ENCODE measurements at places on chromosomes 13 and 19.
A peak's percentile ranks its signal among the peaks of the same experiment; 100 is the strongest.

GRCh38 chr13:96003304-96003703 is 49.9 kb downstream of the UGGT2 start:
- DNase-seq, result peak; percentile 3

DNA sequence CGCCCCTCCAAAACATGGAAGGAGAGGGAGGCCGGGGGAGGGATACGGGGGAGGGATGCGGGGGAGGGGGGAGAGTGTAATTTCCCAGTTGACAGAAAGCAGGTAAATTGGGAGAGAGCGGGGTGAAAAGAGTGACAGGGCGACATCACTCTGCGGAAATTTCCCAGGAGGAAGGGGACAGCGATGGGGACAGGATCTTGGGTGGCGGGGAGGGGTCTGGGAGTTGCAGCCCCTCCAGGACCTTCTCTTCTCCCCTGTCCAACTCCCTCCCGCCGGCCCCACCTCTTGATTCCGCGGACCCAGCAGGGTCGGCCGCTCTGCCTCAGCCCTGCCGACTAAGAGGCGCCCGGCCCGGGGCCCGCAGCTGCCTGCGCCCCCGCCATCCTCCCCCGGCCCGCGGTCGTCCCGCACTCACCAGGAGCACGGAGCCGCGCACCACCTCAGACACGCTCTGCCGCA is 108.0 kb upstream of the DOCK9 start:
- no peak for DNase-seq

DNA sequence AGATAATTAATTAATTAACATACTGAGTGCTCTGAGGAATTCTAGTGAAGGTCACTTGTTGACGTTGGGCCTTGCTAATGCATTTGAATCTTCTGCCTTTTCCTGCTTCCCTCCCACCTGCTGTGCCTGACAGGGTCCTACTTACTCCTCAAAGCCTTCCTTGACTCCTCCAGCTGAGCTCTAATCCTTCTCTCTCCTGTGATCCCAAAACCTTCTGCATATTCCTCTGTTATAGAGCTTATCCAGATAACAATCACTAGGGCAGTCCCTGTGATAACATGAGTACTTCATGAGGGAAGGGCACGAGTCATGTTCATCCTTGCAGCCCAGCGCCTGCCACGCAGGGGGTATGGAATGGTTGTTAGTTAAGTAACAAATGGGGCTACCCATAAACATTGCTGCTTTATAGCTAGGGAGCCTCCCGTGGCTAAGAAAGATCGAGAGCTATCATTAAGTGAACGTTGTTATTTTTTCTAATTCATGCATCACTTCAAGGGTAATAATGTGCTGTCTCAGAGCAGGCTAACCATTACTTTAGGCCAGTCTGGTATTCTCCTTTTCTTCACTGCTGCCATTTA is 19.1 kb upstream of the SPATA13 start:
- DNase-seq, result no peak

DNA sequence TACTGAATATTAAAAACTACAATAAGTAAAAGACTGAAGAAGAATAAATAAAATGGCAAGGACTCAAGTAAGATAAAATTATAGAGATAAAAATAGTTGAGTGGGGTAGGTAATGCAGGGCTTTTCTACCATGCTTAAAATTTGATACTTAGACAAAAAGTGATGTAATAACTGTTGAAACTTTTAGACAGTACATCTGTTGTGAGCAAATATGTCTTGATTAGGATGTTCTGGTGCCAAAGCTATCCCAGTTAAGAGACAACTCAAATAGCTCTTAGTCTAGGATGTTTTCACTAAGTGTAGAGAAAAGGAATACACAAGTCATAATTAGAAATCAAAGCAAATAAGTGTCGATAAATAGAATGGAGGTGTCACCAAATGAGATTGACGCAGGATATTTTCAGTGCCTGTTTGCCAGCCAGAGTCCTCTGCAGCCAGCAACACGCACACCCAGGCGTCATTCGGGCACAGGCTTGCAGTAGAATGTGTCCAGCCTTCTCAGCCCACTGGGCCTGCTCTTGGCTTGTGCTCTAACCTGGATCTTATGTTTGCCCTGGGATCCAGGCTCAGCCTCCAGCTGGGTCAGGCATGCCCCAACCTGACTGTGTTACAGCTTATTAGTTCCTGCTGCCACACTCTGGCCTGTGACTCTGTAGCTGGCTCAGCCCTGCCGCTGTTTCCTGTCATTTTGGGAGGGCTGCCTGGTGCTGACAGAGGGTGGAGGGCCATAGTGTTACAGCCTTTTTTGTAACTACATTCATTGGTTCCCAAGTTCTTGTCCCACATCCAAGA is 766.2 kb downstream of the PCDH17 start:
- no peak for DNase-seq

- DNase-seq, result no peak
Measured at GRCh38 chr13:43362556-43362955, 339.2 kb downstream of the DNAJC15 start.

- DNase-seq, result no peak
Measured at GRCh38 chr13:77353995-77354394, 27.1 kb upstream of the MYCBP2 start.

DNA sequence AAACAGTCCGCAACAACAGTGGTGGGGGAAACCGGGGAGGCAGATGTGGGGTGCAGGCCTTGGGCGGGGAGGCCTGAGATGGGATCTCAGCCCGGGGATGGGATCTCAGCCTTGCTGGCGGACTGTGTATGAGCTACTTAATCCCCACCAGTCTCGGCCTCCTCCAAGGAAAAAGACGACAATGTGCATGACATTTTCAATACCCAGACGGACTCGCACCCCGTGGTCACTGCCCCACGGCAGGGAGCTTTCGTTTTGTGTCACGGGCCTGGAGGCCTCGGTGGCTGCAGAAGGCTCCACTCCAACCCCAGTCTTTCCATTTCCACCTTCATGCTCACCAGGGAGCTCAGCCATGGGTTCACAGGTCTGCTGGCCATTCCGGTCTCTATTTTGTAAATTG is 25.5 kb downstream of the GRTP1 start:
- DNase-seq, result no peak

DNA sequence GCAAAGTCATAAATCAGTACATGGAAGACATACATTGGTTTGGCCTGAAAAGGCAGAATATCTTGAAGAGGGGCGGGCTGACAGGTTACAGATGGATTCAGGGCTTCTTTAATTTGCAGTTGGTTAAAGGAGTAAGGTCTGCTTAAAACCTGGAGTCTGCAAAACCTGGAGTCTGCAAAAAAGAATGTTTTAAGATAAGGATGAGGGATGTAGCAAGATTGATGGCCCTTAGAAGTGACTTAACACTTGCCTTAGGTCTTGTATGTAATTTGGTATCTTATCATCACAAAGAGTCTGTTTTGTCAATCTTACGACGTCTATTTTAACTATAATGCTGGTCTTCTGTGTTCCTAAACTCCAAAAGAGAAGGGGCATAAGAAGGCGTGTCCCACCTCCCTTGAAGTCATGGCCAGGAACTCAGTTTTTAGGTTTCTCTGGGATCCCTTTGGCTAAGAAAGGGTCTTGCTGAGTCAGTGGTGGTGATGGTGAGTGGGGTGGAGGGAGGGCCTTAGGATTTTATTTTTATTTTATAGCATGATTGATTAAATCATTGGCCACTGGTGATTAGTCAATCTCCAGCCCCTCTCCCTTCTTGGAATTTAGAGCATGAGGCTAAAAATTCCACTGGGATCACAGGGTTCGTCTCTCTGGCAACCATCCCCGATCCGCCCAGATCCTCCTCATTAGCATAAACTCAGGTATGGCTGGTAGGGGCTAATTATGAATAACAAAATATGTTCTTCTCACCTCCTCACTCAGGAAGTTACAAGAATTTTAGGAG is 10.1 kb upstream of the HAS1 start:
- DNase-seq, result no peak

DNA sequence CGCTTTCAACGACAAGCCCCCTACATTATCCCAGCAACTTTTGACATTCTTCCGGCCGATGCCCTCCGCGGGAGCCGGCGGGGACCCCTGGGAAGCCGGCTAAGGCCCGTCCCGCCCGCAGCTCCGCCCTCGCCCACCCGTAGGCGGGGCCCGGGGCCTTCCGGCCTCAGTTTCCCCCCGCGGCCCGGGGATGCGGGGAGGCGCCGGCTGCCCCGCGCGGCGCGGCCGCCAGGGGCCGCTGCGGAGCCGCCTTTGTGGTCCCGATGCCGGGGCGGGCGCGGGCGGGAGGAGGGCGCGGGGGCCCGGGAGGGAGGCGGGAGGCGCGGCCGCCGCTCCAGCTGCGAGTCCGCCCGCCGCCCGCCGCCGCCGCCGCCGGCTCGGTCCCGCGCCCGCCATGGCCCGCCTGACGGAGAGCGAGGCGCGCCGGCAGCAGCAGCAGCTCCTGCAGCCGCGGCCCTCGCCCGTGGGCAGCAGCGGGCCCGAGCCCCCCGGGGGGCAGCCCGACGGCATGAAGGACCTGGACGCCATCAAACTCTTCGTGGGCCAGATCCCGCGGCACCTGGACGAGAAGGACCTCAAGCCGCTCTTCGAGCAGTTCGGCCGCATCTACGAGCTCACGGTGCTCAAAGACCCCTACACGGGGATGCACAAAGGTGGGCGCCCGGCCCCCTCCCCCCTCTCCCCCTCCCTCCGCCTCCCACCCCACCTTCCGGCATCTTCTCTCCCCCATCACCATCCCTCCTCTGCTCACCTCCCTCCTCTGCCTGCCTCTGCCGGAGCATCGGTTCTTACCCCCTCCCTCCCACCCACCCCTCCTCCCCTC is at the start of gene CELF5:
Gene CELF5 (plus strand): TSS at position 316 of the 823 bp plus-strand sequence. CDS start 79 bp downstream, at position 395.
- no peak for DNase-seq

DNA sequence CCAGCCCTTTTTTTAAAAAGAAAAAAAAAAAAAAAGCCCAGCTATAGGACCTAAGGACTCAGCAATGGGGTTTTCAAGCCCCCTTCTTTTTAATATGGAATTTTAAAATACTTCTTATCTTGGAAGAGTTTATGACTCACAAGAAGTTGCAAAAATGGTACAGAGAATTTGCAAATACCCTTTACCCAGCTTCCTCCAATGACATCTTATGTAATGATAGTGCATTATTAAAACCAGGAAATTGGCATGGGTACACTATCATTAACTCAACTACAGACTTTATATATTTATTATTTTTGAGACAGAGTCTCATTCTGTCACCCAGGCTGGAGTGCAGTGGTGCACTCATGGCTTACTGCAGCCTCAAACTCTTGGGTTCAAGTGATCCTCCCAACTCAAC is 16.1 kb downstream of the TMEM38A start:
- DNase-seq, result no peak

- DNase-seq, result no peak
Measured at GRCh38 chr13:47964863-47965262, 36.2 kb downstream of the SUCLA2 start.

DNA sequence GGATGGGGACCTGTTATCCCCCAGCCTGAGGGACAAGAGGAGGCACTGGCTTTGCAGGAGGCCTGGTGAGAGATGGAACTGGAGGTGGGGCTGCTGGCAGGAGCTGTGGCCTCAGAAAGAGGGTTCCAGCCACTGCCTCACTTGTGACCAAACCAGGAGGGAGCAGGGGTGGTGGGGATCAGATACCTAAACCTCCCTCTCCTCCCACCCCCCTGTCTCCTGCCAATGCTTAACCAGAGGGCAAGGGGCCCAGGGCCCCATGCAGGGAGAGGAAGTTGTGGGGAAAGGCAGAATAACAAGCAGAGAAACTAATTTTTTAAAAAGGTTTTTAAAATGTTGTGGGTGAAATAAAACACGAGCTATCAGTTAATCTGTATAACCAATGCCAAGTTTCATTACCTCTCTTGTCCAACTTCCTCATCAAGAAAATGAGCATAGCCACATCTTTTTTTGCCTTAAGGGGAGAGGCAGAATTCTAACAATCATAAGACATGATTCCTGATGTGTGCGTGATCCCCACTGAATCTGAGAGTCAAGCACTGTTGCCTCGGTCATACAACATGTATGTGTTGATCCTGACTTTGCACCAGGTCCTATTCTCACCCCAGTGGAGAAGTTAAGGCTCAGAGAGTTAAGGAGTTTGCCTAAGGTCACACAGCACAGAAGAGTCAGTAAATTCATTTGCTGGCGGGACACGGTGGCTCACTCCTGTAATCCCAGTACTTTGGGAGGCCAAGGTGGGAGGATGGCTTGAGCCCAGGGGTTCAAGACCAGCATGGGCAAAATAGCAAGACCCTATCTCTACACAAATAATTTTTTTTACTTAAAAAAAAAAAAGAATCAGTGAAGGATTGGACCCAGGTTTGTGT is 12.9 kb downstream of the FXYD5 start:
- no peak for DNase-seq

GRCh38 chr13:46100191-46100815 is 4.5 kb downstream of the CPB2 start:
- DNase-seq, result no peak

GRCh38 chr13:38693641-38694040 is 6.8 kb downstream of the FREM2 start:
- DNase-seq, result peak; percentile 26

DNA sequence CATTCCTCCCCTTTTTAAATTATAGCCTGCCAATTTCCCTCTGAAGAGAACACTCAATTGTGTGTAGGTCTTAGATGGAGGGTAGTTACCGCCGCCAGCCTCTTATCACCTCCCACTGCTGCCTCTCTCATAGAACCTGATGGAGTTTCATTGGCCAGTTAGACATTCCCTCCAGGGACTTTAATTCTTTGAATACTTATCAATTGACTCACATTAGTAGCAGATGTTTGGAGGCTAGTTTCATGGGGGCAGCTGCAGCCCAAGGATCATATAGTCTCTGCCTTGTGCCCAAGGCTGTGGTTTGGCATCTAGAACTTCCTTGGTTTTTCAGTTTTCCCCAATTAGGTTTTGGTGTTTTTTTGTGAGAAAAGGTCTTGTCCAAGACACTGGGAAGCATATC is 318.9 kb upstream of the HTR2A start:
- DNase-seq, result peak; percentile 54

DNA sequence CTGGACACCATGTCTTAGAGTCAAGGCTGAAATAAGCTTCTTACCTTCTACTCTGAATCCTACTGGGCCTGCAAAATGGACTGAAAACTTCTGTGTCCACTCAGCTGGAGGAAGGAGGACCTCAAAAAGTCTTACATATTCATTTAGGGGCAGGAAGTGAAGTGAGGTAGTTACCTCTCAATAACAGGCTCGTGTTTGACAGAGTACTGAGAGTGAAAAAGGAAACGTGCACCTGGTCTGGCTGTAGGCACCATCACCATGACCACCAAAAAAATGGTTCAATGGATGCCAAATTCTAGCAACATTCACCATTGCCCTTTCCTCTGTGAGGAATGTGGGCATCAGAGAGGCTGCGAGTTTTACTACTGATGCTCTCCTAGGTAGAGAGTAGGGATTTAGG is 176.2 kb downstream of the RFC3 start:
- no peak for DNase-seq

DNA sequence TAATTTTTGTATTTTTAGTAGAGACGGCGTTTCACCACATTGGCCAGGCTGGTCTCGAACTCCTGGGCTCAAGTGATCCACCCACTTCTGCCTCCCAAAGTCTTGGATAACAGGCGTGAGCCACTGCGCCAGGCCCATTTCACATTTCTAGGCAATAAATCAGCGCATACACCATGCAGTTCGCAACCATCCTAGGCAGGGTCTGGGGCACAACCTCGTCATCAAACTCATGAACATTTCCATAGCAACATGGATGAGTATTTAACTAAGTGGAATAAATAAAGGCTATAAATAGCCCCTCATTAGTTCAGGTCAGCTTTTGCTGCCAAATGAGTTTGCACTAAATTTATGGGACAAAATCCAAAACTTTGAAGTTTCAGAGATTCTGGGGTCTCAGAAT is 8.2 kb downstream of the MEIS3 start:
- DNase-seq, result no peak

Data from H4 (cell line).